Epithelial cell of prostate (primary cell): ENCODE measurements at places on chromosomes 3 and 15.

DNA sequence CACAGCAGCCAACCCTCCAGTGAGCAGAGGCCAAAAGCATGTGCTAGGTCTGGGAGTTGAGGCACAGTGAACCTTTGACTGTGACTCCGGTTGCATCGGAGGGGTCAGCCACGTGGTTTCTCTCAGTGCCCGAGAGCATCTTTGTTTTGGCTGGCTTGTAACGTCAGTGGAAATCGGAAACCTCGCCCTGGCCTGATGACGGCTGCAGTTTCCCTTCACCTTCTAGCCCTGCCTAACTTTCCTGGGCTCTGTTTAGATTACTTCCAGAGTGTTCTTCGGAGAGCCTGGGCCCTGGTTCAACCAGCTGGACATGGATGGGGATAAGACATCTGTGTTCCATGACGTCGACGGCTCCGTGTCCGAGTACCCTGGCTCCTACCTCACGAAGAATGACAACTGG, 56.6 kb downstream of the MESD start:
- no peak for DNase-seq

DNA sequence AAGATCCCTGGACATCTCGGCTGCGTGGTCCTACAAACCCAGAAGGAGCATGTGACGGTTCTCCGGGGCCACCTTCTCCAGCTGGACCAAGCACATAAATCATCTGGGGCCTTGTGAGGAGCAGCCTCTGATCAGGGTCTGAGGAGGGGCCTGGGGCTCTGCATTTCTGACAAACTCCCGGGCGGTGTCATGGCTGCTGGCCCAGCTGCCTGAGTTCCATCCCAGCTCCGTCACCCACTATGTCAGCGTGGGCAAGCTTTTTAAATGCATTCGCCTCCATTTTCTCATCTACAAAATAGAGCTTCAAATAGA, 126.3 kb upstream of the MEF2A start:
- DNase-seq, result no peak

DNA sequence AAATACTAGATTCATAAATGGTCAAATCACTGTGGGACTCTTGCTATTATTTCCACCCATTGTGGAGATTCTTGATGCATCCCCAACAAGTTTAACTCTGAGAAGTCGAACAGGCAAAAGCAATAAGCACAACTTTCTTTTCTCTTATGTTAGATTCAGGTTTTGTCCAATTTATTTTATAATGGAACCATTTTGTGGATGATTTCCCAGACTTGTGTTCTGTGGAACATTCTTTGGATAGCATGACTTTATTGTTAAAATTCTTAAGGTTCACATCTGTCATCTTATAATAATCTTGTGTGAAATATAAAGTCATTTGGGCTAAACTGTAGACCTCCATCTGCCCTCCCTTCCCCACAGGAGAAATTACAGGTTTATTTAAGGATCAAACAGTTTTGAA, 213.7 kb downstream of the LPP start:
- no peak for DNase-seq

- DNase-seq, result no peak
Observed at GRCh38 chr15:47095833-47096232, 621.5 kb upstream of the SEMA6D start.

DNA sequence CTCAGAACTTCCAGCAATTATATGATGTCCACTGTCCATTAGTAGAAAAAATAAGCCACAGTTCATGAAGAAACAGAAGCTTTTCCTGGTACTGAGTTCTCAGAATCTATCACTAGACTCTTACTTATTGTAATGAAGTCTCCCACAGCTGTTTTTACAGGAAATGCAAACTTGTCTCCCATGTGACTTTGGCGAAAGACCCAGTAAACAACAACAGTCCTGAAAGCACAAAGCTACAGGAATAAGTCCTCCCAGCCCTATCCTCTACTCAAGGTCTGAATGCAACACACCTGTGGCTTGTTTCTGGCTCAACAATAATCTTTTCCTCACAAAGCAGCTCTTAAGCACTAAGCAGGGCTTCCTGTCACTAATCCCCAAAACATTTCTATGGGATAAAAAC, 55.9 kb downstream of the EOMES start:
- DNase-seq, result no peak

- DNase-seq, result no peak
Observed at GRCh38 chr15:92462424-92463125, 68.9 kb downstream of the ST8SIA2 start.

- no peak for DNase-seq
Observed at GRCh38 chr3:188049606-188050530, 104.1 kb upstream of the LPP start.

DNA sequence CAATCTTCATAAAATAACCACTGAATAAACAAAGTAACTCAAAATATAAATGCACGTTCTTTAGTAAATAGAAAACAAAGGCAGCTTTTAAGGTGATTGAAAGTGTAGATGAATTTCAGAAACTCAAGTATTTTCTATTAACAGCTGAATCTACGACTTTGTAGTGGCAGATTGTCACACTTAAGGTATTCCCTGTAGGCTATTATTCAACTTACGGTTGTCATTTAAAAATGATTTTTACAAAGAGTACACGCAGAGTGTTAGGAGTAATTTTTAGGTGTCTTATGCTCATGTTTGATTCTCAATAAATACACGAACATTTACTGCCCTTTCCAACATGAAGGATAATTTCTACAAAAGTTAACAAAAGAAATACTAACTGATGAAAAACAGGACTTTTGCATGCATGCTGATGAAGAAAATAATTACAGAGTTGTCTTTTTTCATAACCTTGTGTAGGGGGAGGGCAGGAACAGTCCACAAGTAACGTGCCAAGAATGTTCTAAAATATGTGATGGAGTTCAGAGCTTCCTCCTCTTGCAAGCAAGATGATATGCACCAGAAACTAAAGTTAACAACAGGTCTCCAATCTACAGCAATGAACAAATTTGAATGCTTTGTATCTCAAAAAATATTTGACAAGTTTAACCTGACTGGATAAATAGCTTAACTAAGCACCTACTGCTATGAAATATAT, 16.7 kb downstream of the DCBLD2 start:
- DNase-seq, result no peak
